Stimulated activated CD4-positive, alpha-beta T cell treated with anti-CD3 and anti-CD28 coated beads, Interleukin-1b, Interleukin-23, amount 100 ng/mL, for 48 hours (primary cell): ENCODE measurements at places on chromosomes 4 and X.

- DNase-seq: no peak
These were observed 673.2 kb upstream of the FRG1 start for GRCh38 chr4:189267312-189267965.

GRCh38 chr4:108072300-108072699, 82.6 kb downstream of the HADH start:
- DNase-seq: peak; percentile 49

DNA sequence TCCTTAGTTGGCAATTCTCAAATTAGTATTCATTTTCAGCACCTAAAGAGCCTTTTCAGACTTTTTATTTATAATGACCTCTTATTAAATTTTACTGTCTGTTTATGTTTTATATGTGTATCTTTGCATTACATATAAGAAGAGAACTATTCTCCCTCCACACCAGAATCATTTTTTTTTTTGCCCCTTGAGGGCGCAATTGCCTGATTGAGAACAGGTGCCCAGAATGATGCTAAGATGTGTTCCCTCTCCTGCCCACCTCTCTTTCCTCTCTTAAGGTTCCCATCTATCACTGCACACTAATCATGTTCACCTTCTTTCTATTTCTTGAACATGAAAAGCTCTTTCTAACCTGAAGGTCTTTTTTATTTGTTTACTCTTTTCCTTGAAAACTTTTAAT, 44.2 kb upstream of the ADAM29 start:
- DNase-seq: no peak

DNA sequence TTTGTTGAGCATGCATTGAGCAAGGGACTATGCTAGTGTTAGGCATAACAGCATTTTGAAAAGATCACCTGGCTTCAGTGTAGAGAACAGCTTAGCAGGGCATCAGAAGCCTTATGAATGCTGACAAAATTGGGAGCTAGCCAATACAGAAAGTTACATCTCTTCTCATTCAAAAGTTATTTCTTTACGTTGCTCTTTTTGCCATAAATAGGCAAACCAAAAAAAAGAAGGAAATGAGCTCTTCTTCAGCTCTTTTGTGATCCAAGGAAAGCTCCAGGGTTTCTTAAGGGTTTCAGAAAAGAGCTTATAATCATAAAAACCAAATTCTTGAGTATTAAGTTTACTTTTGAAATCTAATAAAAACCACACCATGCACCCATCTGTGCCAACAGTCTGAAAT, 35.2 kb upstream of the LNX1 start:
- no peak for DNase-seq

- DNase-seq: peak; percentile 50
These were observed 2.5 kb downstream of the P2RY8 start for GRCh38 chrX:1534301-1535168.

- peak; percentile 22 for DNase-seq
These were observed 9.6 kb downstream of the HAUS7 start for GRCh38 chrX:153460826-153461225.

DNA sequence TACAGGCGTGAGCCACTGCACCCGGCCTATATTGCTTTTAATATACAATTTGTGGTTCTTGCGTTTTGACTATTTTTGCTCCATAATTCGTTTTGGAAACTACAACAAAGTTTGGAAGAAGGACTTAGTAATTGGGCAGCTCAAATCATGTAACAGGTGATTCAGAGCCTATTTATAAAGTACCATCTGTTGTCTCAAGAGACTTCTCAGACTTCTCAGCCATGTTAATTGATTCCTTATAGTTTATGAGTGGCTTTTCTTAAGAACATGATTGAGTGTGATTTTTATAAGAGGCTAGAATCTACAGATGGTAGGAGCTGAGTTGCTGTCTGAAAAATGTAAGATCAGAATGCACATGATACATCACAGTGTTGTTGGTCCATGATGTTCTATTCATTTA, 240.2 kb downstream of the ADGRL3 start:
- DNase-seq: no peak
